Frontal cortex (tissue), 4 donors: ENCODE measurements at places on chromosomes 3 and 15. TPM values are rescaled to one million over a fixed set of nuclear protein-coding genes. Genes with fewer than 3 reads are reported as not detected.
A peak's percentile ranks its signal among the peaks of the same experiment; 100 is the strongest.

GRCh38 chr3:116586285-116586944, 123.2 kb upstream of the TUSC7 start:
- DNase-seq: no peak

GRCh38 chr3:10310578-10310977, 10.3 kb downstream of the SEC13 start:
- DNase-seq: no peak

GRCh38 chr15:70212963-70213315, 115.2 kb upstream of the TLE3 start:
- no peak for DNase-seq

GRCh38 chr15:43204016-43204901, 16.6 kb downstream of the EPB42 start:
- peak; percentile 47 for DNase-seq

- DNase-seq: no peak
Observed at GRCh38 chr3:29022976-29023375, 257.9 kb upstream of the RBMS3 start.

Gene GRK7
- total RNA-seq: under 0.01 TPM

Gene CPEB1
- 2.0 TPM for total RNA-seq

Gene UNC13C
- 18.8 TPM for total RNA-seq

Gene RUBCN
- 27.3 TPM for total RNA-seq

Gene PRR20G
- total RNA-seq: not detected
